ENCODE measurements at places on chromosomes 5 and 9. TPM values are rescaled to one million over a fixed set of nuclear protein-coding genes. Genes with fewer than 3 reads are reported as not detected.

GRCh38 chr9:22817181-22817580 is 370.6 kb downstream of the DMRTA1 start:
- DNase-seq: peak; percentile 8

- DNase-seq: no peak
Observed at GRCh38 chr9:129040113-129040643, 3.8 kb downstream of the MIGA2 start.

DNA sequence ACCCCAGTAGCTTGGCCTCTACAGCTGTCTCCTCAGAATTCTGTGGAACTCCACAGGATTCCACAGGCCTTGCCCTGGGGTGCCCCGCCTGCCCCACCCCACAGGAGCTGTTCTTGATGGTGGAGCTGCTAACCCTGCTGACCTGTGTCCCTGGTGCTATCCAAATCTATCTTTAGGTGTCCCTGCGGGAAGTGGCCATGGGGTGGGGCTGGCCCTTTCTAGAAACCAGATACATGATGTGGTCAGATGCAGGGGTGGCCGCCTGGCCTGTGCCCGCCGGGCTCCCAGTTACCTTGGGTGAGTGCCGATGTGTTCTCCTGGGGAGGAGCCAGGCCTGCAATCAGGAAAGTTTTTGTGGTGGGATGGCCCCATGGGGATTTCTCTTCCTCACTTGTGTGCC is 34.2 kb downstream of the WNK2 start:
- DNase-seq: no peak

GRCh38 chr5:29005386-29005785 is 1967.0 kb upstream of the CDH9 start:
- DNase-seq: peak; percentile 30

DNA sequence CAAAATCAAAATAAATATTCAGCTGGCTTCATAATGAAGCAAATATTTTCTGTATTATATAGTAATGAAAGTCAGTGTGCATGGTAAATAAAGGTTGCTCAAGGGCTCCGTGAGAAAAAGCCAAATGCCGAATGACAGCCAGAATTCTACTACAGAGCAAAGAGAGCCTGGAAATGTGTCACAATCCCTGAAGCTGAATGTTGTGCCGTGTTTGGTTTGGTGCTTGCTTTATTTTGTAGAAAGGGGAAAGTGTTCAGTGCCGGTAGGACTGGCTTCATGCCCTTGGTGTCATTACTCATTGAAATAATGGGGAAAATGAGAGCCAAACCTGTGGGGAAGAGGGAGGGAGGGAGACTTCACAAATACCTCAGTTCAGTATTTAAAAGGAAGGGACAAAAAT is 26.8 kb upstream of the ADAMTSL1 start:
- DNase-seq: no peak

DNA sequence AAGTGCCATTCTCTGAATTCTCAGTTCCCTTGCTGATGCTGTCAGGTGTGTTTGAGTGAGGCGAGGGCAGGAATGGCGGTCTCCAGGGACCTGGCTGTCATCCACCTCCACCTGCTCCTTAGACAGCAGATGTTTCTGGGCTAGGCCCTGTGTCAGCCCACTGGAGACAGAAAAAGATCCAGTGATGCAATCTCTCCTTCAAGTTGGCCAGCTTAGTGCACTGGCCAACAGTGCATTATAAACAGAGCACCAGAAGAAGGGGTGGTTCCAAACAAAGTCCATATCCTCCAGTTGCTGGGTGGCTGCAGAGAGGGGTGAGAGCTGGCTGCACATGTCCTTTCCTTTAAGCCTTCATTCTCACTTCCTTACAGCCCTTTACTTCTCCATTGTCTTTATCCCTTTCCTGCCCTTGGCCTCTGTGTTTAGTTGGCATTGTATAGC is 26.5 kb downstream of the NANS start:
- no peak for DNase-seq

The HBEGF gene
- 3.9 TPM for total RNA-seq

All from RPMI7951 (cell line).